Stimulated activated CD4-positive, alpha-beta T cell treated with anti-CD3 and anti-CD28 coated beads, TNF-alpha, amount 100 ng/mL, for 24 hours (primary cell): ENCODE measurements at places on chromosomes 3 and 15.
A peak's percentile ranks its signal among the peaks of the same experiment; 100 is the strongest.

GRCh38 chr3:8983591-8983990, 20.3 kb upstream of the RAD18 start:
- DNase-seq = no peak

DNA sequence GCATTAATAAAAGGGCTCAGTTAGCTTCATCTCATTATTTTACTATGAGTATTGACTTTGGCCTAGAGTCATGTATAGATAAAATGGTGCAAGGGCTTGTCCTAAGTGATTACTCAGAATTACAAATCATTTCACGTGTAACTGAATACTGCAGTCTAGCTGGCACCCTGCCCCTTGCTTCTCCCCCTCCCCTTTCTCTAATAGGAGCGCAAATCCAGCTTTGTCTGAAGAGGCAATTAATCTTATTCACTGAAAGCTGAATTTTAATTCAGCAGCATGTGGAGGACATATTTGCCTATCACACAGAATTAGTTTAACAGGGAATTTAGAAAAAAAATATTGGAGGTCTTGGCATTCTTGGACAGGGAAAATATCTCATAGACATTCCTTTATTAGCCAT, 412.1 kb upstream of the DPH6 start:
- DNase-seq = no peak

DNA sequence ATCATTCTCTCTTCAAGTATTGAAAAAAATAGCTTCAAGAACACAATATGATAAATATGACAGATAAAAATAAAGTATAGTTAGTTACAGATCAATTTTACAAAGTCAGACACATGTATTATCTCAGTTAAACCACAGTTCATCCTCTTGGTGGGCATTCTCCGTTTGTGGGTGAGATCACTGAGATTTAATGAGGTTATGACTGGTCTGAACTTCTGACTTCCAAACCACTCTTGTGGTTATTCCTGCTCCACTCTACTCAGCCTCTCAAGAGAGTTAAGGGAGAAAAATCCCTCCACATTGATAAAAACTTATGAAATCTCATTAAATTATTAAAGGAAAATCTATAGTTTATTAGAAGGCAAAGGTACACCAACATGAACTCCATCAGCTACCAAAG, 229.9 kb upstream of the LRTM1 start:
- no peak for DNase-seq

DNA sequence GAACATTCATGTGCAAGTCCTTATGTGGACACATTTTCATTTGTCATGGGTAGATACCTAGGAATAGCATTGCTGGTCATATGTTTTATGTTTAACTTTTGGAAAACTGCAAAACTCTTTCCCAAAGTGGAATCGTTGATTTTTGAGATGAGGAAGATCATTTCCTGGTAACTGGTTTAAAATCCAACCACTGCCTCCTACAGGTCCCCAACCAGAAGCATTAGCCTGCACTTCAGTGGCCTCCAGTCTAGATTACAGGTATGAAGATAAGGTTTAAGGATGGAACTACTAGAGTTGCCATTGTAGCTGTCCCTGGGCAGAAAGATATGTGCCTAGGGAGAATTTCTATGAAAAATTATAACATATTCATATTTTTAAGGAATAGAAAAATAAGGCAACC, 48.7 kb upstream of the BHLHE40 start:
- no peak for DNase-seq

DNA sequence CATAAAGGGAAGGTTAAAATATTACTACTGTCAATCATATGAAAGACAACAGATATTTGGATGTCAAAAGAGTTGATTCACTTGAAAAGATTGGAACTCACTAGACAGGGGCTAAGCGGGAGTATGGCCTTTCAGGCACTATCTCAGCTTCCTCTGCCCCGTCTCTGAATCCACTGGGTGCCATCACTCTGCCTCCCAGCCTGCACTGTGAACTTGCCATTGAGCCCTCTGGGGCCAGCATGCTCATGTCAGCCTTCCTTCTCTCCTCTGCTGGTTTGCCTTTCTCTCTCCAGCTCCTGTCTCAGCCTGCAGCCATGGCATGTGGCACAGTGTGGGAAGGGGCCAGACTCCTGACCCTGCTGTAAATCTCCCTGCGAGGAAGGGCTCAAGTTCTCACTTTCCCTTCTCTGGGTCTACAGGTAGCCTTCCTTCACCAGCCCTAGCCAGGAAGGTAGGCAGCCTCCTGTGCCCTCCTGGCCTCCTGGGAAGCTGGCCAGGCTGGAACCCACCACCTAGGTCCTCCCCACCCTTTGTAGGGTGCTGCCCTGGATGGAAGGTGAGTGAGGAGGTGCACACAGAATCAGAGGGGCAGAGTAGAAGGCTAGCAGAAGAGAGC, 54.0 kb upstream of the SLCO2A1 start:
- no peak for DNase-seq

DNA sequence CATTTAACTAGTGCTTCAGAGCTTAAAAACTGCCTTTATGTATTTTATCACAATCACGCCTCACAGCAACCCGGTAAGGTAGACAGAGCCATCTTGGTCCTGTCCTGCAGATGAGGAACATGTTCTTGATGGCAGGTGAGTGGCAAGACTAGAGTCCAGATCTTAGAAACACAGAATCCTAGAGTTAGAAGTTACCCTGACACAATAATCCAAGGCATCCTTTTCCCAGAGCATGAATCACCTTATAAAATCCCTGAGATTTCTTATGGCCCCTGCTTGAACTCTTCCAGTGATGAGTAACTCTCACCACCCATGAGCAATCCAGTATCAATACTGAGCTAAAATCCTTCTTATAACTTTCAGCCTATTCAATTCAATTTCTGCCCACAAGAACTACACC, 16.9 kb downstream of the POPDC2 start:
- no peak for DNase-seq

- no peak for DNase-seq
Measured at GRCh38 chr3:70564552-70564951, 252.1 kb upstream of the MDFIC2 start.

- DNase-seq = no peak
Measured at GRCh38 chr3:148077318-148077923, 620.3 kb upstream of the AGTR1 start.

GRCh38 chr15:88788816-88789215, 14.4 kb upstream of the ACAN start:
- DNase-seq = no peak

- no peak for DNase-seq
Measured at GRCh38 chr15:91289324-91289723, 189.3 kb downstream of the SV2B start.

DNA sequence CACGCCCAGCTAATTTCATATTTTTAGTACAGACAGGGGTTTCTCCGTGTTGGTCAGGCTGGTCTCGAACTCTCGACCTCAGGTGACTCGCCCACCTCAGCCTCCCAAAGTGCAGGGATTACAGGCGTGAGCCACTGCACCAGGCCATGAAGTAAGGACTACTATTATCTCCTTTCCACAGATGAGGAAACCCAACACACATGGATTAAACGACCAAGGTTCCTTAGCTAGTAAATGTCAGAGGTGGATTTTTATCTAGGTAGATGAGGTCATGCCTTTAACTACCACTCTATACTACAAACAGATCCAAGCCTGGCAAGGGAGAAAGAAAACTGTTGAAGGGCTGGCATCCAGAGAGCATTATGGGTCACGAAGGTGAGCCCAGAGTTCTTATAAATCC, 15.5 kb upstream of the TBL1XR1 start:
- no peak for DNase-seq

- DNase-seq = no peak
Measured at GRCh38 chr3:4976109-4976508, 3.1 kb upstream of the BHLHE40 start.

GRCh38 chr3:139357899-139358298, 14.1 kb downstream of the MRPS22 start:
- no peak for DNase-seq

GRCh38 chr3:95002438-95003046, 939.7 kb downstream of the NSUN3 start:
- no peak for DNase-seq

GRCh38 chr3:169905404-169905803, 6.0 kb upstream of the SAMD7 start:
- no peak for DNase-seq

DNA sequence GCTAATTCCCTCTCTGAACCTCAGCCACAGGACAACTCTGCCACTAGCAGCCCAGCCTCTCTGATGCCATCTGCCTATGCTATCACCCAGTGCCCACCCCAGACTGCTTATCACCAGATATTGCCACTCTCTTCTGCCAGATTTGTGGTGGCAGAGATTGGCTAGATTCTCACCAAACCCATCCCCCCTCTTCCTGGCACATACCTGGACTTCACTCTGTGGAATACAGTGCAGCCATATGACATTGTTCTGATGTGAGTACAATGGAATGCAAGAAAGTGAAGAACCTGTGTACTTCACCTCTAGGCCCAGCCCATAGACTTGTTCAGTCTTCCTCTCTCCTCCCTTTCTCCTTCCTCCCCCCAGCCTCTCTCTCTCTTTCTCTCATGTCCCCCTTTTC, 46.9 kb upstream of the NTRK3 start:
- DNase-seq = no peak

DNA sequence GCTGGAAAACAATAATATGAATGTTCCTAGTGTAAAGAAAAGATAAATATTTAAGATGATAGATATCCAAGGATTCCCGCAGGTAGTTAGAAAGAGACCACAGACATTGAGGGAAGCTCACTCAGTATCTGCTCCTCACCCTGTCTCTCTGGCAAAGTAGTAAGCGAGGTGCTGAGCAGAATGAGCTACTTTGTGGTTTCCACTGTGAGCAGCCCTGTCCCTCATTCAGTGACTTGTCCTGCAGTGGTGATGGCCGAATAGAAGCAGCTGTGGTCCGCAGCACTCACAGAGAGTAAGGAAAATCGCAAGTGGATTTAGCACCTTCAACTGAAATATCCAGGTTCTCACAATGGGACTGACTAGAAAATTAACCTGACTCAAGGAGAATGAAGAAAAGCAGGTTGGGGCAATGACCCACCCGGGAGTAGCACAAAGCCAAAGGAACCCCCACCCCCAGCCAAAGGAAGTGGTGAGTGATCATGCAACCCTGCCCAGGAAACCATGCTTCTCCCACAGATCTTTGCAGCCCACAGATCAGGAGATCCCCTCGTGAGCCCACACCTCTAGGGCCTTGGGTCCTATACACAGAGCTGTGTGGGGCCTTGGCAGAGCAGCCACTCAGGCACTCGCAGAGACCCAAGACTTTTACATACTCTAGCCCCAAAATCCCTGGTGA, 21.8 kb upstream of the SLC25A38 start:
- DNase-seq = peak; percentile 29

- DNase-seq = no peak
Measured at GRCh38 chr3:104520228-104520655, 846.5 kb upstream of the ALCAM start.

DNA sequence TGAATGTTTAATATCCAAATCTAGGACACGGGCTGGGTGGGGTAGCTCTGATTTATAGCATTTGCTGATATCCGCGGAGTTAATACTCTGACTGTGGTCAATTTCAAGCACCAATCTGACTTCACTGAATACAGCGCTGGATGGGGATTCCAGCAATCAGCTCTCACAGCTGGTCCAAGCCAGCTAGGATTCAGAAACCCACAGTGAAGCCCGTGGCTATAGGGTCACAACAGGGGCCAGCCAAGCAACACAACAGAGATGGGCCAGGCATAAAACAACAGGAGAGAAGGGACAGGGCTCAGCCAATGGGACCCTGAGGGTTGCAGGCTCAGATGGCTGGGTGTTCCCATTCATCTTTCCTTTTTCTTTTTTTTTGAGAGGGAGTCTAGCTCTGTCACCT, 5.4 kb upstream of the LMAN1L start:
- no peak for DNase-seq

GRCh38 chr3:177351757-177352158, 154.5 kb upstream of the TBL1XR1 start:
- no peak for DNase-seq
